WTC11 (cell line): ENCODE measurements at places on chromosomes 6 and 20.

DNA sequence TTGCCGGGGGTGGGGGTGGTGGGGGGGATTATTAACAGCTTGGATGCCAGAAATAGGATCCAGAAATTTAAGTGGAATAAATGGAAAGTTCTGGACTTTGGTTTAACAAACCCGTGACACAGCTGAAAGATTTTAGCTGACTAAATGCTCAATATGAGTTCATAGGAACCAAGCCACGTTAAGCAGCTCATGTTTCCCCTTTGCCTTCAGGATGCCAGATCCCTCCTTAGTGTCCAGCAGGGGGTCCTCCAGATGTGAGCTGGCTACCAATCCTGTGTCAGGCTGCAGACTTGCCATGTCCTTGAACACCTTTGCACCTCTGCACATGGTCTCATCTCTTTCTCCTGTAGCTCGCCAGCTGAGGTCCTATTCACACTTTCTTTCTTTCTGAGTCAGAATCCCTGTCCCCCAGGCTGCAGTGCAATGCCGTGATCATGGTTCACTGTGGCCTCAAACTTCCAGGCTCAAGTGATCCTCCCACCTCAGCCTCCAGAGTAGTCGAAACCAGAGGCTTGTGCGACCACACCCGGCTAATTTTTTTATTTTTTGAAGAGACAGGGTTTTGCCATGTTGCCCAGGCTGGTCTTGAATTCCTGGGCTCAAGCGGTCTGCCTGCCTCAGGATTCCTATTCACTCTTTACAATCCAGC is 133.3 kb upstream of the ARMC2 start:
- DNase-seq = no peak

GRCh38 chr20:47220161-47220582 is 136.3 kb downstream of the ZMYND8 start:
- peak; percentile 67 for DNase-seq

DNA sequence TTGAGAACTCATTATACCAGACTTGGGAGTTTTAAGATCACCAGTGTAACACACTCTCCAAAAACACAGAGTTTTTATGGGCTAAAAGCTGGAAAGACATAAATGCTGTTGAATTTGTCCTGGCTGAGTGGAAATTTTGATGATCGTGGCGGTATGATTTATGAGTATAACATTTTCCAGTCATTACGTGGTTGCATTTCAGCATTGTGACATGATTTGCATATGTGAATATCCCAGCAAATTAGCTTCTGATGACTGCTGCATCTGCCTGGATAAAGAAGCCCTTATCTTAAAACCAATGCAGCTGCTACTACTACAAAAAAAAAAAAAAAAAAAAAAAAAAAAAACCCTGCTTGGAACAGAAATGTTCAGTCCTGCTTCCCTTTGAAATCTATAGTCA is 850.9 kb downstream of the TFAP2A start:
- no peak for DNase-seq

DNA sequence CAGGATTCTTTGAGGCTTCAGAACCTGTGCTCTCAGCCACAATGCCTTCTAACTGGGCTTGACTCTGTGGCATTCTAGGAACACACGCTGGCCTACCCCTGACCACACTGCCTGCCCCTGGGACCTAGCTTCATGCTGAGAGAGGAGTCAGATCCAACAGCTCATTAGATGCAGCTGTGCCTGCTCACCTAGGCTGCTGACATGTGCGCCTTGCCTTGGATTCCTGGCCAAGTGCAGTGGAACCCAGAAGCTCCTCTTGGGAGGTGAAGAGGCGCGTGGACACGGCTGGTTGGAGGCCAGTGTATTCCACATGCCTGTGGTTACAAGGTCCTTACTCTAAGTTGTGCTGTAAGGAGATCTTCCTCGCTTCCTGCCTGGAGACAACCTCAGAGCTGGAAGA is 24.7 kb upstream of the KCNK16 start:
- DNase-seq = no peak

GRCh38 chr6:44497807-44498206 is 110.3 kb downstream of the CDC5L start:
- DNase-seq = no peak

DNA sequence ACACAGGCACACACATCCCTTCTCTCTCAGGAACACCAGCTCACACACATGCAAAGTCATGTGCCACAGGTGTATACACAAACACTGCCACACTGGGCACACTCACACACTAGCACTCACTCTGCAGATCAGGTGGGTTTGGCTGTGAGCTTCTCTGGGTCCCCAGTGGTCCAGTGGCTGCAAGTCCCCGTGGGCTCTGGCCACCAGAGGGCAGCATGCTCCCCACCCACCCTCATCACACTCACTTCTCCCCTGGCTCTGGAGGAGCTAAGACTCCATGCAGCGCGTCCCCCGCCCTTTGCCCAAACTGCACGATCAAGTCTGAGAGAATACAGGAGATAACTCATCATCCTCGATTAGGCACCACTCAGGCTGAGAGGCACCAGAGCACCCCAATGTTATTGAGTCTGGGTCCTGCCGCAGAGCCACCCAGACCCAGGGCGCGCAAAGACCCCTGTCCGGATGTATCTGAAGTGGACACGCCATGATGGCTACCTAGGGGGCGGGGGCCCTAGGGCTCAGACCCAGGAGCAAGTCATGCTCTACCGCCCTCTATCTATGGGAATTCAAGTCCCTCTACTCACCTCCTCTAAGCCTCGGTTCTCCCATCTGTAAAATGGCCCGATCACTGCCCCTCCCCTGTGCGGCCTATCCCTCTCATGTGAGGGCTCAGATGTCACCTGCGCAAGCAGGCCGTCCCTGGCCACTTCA is 90.5 kb downstream of the GRM4 start:
- DNase-seq = peak; percentile 82

GRCh38 chr6:41970436-41970846 is 28.8 kb upstream of the CCND3 start:
- no peak for DNase-seq

GRCh38 chr6:152673236-152673635 is 24.5 kb upstream of the MYCT1 start:
- DNase-seq = no peak

- DNase-seq = no peak
Measured at GRCh38 chr6:76881414-76881813, 581.9 kb downstream of the HTR1B start.

GRCh38 chr6:3162565-3163247 is 5.4 kb upstream of the TUBB2A start:
- DNase-seq = peak; percentile 76

DNA sequence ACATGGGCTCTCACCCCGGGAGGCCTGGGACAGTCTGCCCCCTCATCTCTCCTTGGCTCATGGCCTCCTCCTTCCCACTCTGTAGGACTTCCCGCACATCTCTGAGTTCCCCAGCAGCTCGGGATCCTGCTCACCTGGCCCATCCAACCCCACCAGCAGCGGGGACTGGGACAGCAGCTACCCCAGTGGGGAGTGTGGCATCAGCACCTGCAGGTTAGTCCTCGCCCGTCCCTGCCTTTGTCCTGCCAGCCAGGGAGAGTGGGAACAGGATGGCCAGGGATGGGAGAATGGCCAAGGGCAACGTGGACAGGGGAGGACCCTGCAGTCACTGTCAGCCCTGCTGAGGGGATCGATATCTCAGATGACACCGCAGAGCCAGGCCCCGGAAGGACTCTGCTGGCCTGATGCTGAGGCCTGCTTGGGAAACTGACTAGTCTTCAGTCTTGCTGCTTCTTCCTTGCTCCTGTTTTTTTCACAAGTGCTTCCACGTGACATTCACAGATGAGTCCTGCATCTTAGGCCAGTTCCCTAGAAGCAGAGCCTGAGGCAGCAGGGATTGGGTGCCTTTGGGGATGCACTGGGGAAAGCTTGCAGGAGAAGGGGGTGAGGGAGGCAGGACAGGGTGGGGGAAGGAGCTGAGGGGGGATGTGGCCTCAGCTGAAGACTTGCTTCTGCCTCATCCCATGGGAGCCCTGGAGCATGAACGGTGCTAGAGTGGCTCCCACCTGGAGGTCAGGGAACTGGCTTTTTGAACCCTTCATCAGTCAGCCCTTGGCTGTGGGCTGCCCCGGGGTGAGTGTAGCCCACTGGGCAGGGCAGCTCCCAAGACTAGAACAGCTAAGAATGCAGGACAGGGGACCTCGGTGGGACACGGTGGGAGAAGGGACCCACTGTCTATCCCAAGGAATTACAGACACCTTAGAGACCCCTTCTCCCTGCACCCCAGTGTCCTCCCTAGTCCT is 120.1 kb downstream of the JPH2 start:
- DNase-seq = no peak

DNA sequence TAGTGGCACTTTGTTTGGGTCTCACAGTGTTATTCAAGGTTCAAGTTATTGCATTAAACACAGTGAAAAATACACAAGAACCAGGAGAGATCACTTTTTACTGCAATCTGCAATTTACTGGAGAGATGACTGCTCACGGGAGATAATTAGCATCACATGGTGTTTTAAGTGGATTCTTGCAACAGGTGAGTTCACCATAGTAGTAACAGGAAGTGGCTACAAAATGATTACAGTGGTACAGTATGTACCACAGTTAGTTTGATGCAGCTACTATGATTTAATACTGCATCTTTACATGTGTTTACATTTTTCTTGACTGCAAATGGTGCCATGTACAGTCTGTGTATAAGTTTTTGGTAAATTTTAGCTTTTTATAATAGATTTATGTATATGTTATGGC is 96.5 kb upstream of the SCP2D1 start:
- no peak for DNase-seq

DNA sequence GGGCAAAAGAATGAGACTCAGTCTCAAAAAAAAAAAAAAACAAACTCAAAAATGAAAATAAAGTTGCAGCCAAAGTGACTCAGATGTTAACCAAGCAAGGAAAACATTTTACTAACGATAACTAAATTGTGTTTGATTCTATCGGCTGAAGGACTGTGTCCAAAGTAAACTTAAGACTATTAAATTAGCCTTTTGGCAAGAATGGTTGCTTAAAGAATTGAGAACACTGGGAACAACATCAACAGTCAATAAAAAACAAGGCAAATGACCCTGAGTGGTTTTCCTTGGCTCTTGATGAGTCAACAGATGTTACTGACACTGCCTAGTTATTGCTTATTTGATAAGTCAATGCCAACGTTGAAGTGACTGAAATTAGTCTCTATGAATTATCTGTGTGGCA is 36.7 kb downstream of the POU3F2 start:
- no peak for DNase-seq

- DNase-seq = no peak
Measured at GRCh38 chr20:60123096-60123495, 164.9 kb downstream of the CDH26 start.

DNA sequence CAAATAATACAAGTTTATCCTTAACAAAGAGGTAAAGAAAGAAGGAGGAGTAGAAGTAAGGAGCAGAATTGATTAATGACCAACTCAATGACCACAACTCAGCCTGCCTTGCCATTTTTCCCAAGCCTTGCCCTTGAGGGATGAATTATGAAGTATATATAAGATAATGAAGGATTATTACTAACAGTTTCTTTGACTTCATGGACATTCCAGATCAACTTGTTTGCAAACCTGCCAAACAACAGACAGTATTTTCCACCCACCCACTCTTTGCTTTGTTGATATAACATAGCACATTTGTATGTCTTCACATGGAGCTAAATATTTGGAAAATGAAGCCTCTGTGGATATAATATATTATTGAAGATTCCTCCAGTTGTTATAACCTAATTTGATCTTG is 9.9 kb upstream of the C6orf141 start:
- no peak for DNase-seq

GRCh38 chr6:97705568-97705967 is 422.6 kb upstream of the MMS22L start:
- peak; percentile 25 for DNase-seq

GRCh38 chr6:36368921-36369865 is 18.3 kb downstream of the ETV7 start:
- no peak for DNase-seq

- DNase-seq = no peak
Measured at GRCh38 chr6:43221046-43221972, 8.0 kb downstream of the DNPH1 start.

- DNase-seq = no peak
Measured at GRCh38 chr20:36645998-36646397, at the start of gene SLA2. TSS of gene SLA2 (minus strand) at chr20:36646196. CDS start at chr20:36641335, 4,861 bp downstream.

GRCh38 chr20:33490023-33490933 is at the start of gene CBFA2T2:
TSS of gene CBFA2T2 (plus strand) at chr20:33490096. CDS start at chr20:33490268, 172 bp downstream.
- no peak for DNase-seq

- DNase-seq = no peak
Measured at GRCh38 chr6:80316686-80317231, 210.3 kb downstream of the BCKDHB start.

- DNase-seq = peak; percentile 64
Measured at GRCh38 chr6:68343901-68344300, 291.2 kb upstream of the ADGRB3 start.

DNA sequence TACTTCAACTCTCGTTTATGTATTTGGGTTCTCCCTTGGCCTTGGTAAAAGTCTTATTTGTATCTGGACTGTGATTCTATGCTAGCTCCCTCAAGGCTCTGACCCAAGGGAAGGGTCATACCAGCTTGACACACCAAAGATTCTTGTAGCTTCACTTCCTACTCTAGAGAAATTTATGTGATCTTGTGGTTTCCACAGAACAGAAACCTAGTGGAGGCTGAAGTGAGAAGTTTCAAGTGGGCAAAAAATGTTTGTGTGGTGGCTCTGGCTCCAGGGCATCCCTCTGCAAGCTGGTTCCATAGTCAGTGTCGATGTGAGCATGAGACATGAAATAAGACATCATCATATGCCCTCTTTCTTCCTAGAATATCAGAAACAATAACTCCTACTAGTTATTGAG is 48.1 kb upstream of the TNFRSF21 start:
- no peak for DNase-seq
